ENCODE measurements at places on chromosomes 2 and 18.

- DNase-seq: no peak
Measured at GRCh38 chr2:2389215-2389614, 58.1 kb upstream of the MYT1L start.

DNA sequence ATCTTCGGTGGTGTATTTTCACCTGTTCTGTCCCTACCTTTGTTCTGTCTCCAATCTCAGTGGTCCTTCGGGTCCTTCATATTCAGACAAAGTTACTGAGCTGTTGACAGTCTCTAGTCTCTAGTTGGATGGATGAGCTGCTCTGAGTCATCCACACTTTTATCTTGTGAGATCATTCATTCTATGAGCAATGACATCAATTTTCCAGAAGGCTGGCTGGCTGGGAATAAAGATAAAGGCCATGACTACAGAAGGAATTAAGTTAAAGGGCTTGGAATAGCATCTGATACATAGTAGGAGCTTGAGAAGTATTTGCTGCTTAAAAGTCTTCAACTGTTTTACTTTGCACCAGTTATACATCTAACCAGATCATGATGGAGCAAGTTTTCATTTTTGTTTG lies 43.1 kb upstream of the SLC39A10 start:
- DNase-seq: no peak

- no peak for DNase-seq
Measured at GRCh38 chr2:43230951-43231827, 4.8 kb upstream of the ZFP36L2 start.

GRCh38 chr18:42583283-42583731 lies 532.2 kb downstream of the RIT2 start:
- DNase-seq: no peak

DNA sequence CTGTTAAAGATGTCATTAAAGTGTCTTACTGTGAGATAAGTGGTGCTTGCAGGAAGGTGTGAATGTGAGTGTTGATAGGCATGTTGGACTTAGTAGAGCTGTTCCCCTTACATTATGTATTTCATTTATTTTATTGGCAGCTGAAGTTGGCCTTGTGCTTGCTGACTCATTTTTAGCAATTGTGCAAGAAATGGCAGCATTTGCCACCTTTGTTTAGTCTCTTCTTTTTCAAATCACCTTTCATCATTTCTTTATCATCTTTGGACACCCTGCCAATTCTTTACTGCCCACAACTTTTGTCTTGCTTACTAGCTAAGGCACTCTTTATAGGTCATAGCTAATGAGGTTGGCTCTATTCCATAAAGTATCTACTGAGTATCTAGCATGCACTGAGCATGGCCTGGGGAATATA lies 130.3 kb upstream of the LYPD6 start:
- DNase-seq: no peak

GRCh38 chr18:24818441-24818840 lies 358.0 kb downstream of the HRH4 start:
- DNase-seq: no peak

DNA sequence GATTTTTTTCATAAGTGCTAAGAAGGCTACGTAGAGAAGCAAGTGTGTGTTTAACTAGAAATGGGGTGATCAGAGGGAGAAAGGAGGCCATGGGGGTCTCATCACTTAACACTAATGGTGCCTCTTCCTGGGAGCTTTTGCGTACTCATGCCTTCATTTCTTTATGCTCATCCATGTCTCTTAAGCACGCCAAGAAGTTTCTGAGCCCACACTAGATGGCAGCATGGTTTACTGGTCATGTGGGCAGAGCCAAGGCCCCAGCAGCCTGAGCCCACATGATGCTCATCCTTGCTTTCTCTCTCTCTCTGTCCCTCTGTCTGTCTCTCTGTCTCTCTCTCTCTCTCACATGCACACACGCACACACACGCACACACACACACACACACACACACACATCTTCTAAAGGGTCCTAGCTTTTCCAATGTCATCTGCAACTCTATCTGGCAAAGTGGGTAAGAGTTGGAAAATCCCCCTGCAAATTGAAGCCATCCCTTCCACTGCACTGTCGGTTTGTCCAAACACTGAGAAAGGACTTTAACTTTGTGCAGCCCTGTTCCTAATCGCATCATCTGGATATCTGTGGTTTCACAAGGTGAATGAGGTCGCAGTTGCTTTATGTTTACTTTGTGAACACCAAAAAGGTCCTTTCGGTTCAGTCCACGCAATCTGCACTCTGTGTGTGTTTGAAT lies 137.1 kb upstream of the CCDC68 start:
- DNase-seq: peak; percentile 63

Data from GM12865 (cell line).